ENCODE measurements at places on chromosomes 11 and 22. TPM values are rescaled to one million over a fixed set of nuclear protein-coding genes. Genes with fewer than 3 reads are reported as not detected.

GRCh38 chr11:59849129-59849528 is 3.8 kb upstream of the CBLIF start:
- DNase-seq, result no peak

GRCh38 chr11:132099692-132100091 is 729.3 kb downstream of the NTM start:
- no peak for DNase-seq

DNA sequence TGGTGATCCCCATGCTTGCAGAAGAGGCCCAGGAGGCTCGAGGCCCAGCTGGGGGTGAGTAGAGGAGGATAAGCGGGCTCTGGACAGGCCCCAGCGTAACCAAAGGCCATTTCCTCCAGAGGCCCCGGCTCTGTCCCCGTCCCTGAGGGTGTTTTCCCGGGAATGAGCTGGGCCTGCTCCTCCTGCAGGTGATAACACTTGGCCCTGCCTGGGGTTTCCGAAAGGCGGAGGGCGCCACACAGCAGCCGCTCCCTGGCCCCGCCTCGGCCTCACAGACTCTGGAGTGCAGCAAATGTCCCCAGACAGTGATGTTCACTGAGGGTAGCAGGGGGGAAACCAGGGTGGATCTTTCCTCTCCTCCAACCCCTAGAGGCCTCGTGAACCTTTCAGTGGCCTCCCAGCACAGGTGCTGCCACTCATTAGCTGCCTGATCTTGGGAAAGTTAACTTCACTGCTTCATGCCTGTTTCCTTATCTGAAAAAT is 10.5 kb upstream of the MGAT3 start:
- DNase-seq, result no peak

DNA sequence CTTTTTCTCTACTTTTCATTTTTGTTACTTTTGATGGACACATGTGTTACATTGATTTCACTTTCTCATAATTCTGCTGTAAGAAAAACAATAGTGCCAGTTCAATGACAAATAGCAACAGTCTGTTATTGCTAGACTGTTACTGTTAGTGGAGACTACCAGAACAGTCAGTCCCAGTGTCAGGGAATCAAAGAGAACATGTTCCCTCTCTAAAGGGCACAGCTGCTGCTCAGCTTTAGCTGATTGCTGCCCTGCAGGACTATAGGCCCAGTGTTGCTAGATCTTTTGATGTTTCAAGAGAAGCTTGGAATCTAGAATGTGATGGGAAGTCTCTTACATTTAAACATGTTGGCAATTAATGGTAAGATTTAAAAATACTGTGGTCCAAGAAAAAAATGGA is 3.4 kb downstream of the BIRC3 start:
- DNase-seq, result no peak

The P4HA3 gene
- 1.1 TPM for polyA plus RNA-seq

DNA sequence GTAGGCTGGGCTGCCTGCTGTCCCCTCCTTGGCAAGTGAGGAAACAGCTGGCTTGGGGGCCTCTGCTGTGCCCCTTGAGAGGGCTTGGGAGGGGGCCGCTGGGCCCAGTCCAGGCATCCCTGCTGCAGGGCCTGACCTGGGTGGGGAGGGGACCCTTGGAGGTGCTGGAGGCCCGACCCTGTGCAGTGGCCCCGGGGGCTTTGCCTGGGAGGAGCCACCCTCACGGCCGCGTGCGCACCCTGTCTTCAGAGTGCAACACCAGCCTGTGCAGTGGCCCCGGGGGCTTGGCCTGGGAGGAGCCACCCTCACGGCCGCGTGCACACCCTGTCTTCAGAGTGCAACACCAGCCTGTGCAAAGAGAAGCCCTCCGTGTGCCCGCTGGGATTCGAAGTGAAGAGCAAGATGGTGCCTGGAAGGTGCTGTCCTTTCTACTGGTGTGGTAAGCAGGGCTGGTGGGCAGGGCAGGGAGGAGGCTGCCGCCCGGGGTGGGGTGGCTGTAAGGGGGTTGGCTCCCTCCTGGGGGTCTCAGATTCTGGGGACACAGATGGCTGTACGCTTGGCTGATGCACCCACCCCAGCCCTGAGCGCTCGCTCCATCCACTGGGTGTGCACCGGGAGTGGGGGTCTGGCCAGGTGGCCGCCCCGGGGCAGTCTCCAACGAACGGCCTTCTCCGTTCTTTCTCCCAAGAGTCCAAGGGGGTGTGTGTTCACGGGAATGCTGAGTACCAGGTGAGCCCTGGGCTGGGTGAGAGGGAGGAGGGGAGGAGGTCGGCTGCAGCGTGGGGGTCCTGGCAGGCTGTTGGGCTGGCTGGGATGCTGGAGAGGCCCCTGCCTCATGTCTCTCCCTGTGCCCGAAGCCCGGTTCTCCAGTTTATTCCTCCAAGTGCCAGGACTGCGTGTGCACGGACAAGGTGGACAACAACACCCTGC is 32.9 kb downstream of the MUC2 start:
- DNase-seq, result no peak

GRCh38 chr22:22897947-22898346 is 10.3 kb downstream of the IGLL5 start:
- DNase-seq, result no peak

The KRTAP5-1 gene
- polyA plus RNA-seq, result not detected

The FZD4 gene
- polyA plus RNA-seq, result 73.8 TPM

The PATL1 gene
- 43.0 TPM for polyA plus RNA-seq

The GAS2 gene
- 10.8 TPM for polyA plus RNA-seq

- DNase-seq, result peak; percentile 17
These were observed 277.6 kb downstream of the TTC28 start for GRCh38 chr22:28402060-28402459.

The PGA5 gene
- not detected for polyA plus RNA-seq

DNA sequence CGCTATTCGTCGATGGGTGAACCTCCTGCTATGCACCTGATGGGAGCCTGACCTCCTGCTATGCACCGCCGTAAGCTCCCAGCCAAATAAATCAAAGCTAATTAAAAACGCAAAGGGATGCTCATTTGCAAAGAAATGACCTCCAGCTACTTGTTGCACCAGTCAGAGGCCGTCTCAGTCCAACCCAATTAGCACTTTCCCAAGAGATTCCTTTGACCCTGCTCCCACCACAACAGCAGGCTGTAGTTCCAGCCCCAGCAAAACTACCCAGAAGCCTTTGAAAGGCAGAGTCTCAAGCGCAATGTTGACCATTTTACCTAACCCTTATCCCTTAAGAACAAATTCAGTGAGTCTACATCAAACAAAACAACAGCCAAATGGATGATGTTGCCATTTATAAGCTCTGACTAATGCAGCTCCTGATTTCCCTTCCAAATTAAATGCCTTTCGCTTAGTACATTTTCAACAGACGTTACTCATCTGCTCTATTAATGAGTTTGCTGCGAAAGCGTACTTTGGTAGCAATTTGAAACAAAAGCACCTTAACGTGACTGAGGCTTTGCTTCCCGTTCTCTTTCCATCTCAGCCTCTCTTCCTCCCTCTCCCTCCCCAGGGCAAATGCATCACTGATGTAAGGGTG is 17.2 kb upstream of the BSX start:
- no peak for DNase-seq

The RCOR2 gene
- 11.8 TPM for polyA plus RNA-seq

The MYO18B gene
- 0.25 TPM for polyA plus RNA-seq

The SNX32 gene
- polyA plus RNA-seq, result 1.3 TPM

GRCh38 chr22:27501191-27501936 is 300.2 kb downstream of the MN1 start:
- no peak for DNase-seq

The RCN1 gene
- polyA plus RNA-seq, result 213 TPM

- DNase-seq, result no peak
These were observed 89.2 kb downstream of the RTL6 start for GRCh38 chr22:44408829-44409192.

The NAALAD2 gene
- polyA plus RNA-seq, result 24.0 TPM

The HEPHL1 gene
- 0.49 TPM for polyA plus RNA-seq

The E2F8 gene
- polyA plus RNA-seq, result 7.3 TPM

GRCh38 chr11:100941033-100941432 is 188.6 kb downstream of the PGR start:
- DNase-seq, result no peak

DNA sequence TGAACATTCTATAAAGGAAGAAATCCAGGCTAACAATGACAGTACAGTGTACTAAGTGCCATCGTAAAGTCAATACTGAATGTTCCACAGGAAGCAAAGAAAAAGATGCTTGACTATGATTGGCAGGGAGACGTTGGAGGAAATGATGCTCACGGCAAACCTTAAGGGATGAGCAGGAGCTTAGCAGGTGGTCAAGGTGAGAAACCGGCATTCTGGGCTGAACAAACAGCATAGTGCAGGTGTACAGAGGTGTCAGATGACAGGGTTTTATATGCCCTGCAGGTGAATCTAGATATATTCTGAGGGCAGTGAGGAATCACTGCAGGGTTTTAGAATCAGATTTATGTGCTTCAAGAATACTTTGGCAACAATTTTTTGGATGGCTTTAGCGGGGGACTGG is 85.3 kb upstream of the HEPHL1 start:
- DNase-seq, result no peak

DNA sequence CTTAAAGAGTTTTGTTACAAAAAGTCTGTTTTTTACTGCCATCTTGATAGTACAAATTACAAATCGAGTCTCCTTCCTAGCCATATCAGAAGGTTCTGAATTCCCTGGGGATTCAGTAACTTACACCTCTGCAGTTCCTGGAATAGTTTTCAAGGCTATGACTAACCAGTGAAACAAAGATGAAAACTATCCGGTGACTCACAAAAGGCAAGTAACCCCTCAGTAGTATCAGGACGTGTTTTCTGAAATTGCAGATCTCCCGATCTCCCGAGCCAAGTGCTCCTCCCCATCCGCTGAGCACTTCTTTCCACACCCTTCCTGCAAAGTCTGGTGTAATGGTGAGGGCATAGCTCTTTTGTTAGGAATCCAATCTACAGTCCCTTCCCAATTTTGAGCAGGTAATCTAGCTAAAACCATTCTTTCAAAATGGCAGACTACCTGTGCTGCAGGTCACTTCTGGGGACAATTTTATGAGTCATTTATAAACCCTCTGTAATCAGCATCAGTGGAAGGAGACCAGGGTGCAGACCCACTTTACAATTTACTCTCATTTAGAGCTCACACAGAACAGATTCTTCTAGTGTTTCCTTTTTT is 7.7 kb downstream of the E2F8 start:
- DNase-seq, result no peak

DNA sequence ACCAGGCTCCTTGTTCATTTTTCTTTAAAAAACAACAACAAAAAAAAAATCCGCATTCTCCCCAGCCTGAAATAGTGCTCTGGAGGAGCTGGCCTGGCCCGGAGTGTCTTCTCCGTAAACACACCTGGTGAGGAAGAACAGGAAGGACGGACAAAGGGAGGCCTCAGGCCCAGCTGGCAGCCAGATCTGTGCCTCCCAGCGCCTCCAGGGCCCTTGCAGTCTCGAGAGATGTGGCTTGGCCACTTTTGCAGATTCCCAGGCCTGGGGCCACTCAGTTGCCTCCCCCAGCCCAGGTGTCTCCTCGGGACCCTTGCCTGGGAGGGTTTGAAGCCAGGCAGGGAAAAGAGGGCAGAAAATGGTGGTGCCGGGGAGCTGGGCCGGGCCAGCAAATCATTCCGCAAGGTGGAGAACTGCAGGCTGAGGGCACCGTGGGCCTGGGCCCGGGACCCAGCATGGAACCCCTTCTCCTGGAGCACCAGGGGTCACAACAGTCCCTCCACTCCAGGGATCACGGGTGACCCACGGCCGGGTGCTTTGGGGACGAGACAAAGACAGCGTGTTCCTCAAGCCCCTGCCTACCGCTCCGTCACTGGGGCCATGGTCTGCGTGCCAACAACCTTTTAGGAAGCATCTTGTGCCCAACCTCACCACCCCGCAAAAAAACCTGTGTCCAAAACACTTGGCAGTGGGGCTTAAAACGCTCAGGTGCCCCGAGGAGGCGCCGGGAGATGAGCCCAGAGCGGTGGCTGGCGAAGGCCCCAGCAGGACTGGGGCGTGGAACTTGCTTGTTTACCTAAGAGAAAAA is 67.1 kb upstream of the WNT7B start:
- DNase-seq, result no peak

GRCh38 chr11:27904358-27905055 is 203.4 kb downstream of the KIF18A start:
- DNase-seq, result no peak

- no peak for DNase-seq
These were observed 9.0 kb upstream of the CYTH4 start for GRCh38 chr22:37273126-37273845.

The PDGFD gene
- polyA plus RNA-seq, result 30.0 TPM

DNA sequence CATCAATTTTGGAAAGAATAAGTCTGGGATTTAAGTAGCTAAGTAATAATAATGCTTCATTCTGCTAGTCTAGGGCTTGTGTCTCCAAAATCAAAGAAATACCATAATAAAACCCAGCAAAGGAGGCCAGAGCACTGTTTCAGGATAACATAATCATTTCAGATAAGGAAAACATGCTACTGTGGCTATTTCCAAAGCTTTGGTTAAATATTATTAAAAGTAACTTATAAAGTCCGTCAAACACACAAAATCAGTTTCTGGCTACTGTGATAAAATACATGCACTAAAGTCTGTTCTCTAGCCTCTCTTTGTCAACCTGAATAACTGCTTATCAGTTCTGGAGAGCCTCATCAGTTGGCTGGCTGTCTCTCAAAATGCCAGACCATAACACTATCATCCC is 1.5 kb upstream of the OR6T1 start:
- no peak for DNase-seq

DNA sequence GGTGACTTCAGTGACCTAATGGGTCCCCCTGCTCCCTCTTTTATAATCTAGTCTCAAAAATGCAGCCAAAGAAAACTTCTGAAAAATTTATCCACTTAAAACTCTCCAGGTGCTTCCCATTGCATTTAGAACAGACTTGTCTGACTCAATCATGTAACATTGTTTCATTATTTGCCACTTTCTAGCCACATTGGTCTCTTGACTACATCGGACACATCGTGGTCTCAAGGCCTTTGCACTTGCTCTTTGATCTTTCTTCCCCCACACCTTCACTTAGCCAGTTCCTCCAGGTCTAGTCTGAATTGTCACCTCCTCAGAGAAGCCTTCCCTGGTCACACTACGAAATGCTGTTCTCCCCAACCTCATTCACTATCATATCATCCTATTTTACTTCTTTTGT is 97.0 kb upstream of the E2F8 start:
- no peak for DNase-seq

The CARNS1 gene
- polyA plus RNA-seq, result 1.1 TPM

The DTX4 gene
- polyA plus RNA-seq, result 43.4 TPM

DNA sequence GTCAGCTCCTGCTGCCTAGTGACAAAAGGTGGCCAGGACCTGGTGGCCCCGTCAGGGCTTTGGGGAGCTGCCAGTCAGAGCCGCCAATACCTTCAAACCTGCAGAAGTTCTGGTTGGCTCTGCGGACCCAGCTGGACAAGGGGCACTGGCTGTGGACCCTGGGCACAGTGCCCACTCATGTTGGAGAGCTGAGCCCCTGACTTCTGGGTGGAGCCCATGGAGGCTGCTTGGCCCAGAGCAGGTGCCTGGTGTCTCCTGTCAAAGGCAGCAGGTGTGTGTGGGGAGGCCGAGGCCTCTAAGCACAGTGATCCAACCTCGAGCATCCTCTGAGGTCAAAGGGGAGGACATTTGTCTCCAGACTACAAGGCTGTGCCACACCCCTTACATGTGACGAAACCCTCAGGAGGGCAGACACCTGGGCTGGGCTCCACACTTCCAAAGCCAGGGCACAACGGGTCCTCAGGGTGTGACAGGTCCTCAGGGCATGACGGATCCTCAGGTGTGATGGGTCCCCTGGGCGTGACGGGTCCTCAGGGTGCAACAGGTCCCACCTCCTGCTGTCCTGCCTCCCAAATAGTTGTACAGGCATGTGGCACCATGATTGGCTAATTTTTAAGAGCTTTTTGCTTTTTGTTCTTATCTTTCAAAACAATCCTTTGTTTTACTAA is 37.0 kb downstream of the MUC2 start:
- DNase-seq, result no peak

The ELF5 gene
- 54.5 TPM for polyA plus RNA-seq

- DNase-seq, result no peak
These were observed 109.3 kb downstream of the ARFGAP2 start for GRCh38 chr11:47067401-47067800.

Measured in right renal cortex interstitium (tissue), 3 donors.